Activated CD8-positive, alpha-beta memory T cell treated with anti-CD3 and anti-CD28 coated beads for 4 hours (primary cell): ENCODE measurements at places on chromosomes 1 and 21.

DNA sequence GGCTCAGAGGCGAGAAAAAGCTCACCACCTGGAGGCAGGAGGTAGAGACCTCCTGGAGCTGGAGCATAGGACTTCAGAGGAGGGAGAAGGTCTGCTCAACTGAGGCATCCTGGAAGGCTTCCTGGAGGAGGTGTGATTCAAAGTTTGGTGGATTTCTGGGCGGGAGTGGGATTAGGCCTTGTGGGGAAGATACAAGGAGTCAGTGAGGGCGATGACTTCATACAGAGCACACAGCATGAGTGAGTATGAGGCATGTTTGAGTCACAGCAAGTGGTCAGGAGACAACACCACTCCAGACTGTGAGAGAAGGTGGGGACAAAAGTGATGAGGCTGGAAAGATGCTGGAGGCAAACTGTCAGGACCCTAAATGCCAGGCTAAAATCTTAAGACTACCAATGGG is 77.6 kb downstream of the MATN1 start:
- DNase-seq: no peak

- no peak for DNase-seq
Observed at GRCh38 chr1:164950541-164950986, 391.6 kb downstream of the PBX1 start.

DNA sequence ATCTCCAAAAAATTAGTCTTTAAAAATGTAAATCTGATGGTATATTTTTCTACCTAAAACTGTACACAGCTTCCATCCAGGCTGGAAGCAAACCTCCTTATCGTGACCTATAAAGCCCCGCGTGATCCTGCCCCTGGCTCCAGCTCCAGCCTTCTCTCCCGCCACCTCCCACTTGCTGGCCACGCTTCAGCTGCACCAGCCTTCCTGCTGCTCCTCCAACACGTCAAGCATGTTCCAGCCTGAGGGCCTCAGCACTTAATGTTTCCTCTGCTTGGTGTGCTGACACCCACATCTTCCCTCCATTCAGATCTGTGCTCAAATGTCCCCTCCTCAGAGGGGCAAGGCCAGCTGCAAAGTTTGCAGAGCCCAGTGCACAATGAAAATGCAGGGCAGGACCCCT is 123.5 kb upstream of the MAGI3 start:
- no peak for DNase-seq

- no peak for DNase-seq
Observed at GRCh38 chr1:64540265-64540791, 70.4 kb downstream of the CACHD1 start.

DNA sequence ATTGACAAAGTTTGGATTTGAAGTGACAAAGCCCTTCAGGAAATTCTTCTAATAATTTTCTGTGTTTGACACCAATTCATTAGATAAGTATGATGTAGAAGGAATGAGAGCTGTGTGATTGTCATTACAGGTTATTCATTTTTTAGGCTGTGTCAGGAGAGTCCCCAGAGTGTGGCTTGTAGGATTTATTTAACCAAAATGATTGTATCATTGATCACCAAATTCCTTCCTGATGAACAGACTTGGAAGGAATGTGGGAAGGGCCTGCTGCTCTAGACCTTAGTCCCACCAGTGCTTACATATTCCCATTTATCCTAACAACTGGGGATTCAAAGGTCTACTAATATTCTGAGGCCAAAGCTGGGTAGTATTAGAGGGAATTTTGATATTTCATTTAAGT is 383.3 kb upstream of the KAZN start:
- DNase-seq: no peak
